CMK (cell line): ENCODE measurements at places on chromosomes 7 and 10.

- no peak for DNase-seq
These were observed 6.2 kb downstream of the PIK3AP1 start for GRCh38 chr10:96714031-96714590.

GRCh38 chr7:47670729-47671128, 88.8 kb upstream of the TNS3 start:
- no peak for DNase-seq

DNA sequence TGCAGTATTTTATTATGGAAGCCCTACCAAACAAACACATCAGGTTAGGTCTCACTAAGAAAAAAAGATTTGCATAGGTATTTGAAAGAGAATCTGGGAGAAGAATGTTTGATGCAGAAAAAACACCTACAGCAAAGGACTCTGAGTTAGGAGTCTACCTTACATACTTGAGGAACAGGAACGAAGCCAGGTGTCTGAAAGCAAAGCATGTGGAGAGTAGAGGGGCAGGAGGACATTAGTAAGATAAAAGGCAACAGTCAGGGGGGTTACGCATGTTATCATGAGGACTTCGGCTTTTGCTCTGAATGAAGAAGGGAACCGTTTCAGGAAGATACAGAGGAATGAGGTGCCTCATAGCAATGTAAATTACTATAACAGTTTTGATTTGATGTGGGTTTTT, 87.9 kb upstream of the PTER start:
- no peak for DNase-seq

DNA sequence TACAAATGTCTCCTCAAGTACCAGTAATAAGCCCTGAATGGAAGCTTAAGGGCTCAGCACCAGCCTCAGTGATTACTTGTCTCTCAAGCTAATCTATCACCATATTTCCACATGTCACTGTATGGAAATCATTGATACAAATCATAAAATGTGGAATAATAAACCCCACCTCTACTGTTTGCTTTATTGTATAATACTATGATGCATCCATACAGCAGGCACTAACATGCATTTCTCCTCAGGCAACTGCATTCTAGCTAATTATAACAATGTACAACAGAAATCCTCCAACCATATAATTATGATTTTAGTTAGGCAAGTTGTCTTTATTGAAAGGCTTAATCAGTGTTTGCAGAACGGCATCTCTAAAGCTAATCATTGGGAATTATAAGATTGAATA, 26.2 kb downstream of the CRPPA start:
- no peak for DNase-seq

- no peak for DNase-seq
These were observed 89.3 kb upstream of the PITRM1 start for GRCh38 chr10:3261921-3262320.

DNA sequence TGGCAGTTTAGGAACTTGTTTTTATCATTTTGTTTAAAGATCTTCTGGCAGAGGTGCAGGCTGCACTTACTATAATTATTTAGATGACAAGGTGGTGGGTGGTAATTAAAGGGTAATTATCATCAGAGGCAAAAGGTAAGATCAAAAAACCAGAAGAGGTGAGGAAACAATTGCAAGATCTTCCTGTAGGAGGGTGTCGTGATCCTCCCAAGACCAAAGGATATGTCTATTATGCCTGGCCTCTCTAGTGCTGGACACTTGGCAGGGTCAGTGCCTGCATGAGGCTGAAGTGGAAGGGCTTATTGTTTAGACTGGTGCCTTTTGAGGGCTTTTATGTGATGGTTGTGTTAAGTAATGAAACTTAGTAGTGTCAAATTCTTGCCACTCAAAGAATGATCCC, 1.8 kb upstream of the WAPL start:
- DNase-seq, result no peak

DNA sequence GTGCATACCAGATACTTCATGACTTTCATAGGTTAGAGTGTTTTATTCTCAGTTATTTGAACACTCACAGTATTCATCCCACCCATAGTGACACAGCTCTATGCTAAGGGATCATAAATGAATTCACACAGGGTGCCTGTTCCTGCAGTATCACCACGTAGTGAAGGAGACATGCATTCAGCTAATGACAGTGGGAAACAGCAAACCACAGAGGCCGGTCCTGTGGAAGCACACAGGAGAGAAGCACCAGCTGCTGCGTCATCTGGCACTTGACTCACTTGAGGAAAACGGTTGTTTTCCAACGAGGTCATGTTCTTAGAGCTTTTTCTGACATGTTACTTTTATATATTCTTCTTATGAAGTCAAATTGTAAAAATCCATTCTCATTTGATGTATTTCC, 73.0 kb downstream of the UBE3C start:
- no peak for DNase-seq

DNA sequence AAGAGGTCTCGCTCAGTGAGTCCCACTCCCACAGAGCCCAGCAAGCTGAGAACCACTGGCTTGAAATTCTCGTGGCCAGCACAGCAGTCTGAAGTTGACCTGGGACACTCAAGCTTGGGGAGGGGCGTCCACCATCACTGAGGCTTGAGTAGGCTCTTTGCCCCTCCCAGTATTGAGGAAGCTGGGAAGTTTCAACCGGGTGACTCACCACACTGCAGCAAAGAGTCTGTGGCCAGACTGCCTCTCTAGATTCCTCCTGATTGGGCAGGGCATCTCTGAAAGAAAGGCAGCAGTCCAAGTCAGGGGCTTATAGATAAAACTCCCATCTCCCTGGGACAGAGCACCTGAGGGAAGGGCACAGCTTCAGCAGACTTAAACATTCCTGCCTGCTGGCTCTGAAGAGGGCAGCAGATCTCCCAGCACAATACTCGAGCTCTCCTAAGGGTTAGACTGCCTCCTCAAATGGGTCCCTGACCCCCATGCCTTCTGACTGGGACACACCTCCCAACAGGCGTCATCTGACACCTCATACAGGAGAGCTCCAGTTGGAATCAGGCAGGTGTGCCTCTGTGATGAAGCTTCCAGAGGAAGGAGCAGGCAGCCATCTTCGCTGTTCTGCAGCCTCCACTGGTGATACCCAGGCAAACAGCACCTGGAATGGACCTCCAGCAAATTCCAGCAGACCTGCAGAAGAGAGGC, 970.9 kb upstream of the LRRN3 start:
- no peak for DNase-seq

GRCh38 chr10:71864911-71865361, 13.9 kb upstream of the PSAP start:
- no peak for DNase-seq

DNA sequence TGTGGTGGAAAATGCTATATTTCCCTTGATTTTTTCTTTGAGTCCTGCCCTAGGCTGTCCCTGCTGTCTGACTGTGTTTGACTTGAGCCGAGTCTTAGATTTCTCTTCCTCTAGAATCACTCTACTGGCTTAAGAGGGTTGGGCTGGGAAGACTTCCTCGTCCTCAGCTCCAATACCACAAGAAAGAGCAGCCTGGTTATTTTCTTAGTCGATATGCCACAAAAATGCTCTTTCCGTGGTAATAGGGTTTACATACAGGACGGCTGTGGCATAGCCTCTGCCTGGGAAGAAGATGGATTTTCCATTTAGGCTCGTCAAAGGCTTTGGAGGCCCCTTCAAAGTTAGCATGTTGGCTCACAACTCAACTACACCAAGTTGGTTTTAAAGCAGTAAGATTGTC, 212.0 kb upstream of the IGFBP3 start:
- no peak for DNase-seq

DNA sequence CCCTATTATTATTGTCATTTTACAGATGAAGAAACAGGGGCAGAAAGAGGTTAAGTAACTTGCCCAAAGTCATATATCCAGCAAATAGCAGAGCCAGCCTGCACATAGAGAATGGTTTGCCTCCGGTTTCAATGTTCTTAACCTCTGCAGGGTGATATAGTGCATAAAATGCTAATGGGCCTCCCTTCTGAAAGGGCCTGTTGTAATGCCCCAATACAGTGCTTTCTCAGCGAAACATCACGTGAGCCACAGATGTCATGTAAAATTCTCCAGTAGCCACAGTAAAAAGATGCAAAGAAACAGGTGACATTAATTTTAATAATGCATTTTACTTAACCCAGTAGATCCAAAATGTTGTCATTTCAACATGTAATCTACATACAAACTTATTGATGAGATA, 38.1 kb downstream of the LRGUK start:
- no peak for DNase-seq

DNA sequence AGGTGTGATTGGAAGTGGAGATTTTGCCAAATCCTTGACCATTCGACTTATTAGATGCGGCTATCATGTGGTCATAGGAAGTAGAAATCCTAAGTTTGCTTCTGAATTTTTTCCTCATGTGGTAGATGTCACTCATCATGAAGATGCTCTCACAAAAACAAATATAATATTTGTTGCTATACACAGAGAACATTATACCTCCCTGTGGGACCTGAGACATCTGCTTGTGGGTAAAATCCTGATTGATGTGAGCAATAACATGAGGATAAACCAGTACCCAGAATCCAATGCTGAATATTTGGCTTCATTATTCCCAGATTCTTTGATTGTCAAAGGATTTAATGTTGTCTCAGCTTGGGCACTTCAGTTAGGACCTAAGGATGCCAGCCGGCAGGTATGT, 13.6 kb downstream of the STEAP2 start:
- DNase-seq, result no peak

DNA sequence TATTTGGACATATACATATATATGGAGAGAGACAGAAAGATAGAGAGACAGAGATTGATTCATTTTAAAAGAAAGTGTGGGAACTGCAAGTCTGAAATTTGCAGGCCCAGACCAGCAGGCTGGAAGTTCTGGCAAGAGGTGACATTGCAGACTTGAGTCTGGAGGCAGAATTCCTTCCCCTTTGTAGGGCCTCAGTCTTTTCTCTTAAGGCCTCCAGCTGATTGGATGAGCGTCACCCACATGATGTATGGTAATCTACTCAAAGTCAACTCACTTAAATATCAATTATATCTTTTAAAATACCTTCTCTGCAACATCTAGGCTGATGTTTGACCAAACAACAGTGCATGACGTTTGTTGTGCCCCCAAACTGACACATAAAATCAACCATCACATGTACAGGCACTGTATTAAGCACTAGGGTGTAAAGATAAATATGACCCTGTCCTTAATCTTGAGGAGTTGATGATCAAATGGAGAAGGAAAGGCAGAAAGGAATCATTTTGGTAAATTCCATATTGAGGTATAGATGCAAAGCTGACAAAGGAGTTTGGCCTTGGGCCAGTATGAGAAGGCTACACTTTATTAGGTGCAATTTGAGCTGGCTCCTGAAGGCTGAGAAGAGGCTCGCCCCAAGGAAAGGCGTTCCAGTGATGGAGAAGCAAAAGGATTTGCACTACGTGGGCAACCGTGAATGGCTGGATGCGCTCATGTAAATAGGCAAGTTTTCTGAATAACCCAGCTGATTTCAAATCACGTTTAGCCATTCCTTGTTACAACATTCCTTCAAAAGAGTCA, 52.6 kb downstream of the BPGM start:
- DNase-seq, result no peak

DNA sequence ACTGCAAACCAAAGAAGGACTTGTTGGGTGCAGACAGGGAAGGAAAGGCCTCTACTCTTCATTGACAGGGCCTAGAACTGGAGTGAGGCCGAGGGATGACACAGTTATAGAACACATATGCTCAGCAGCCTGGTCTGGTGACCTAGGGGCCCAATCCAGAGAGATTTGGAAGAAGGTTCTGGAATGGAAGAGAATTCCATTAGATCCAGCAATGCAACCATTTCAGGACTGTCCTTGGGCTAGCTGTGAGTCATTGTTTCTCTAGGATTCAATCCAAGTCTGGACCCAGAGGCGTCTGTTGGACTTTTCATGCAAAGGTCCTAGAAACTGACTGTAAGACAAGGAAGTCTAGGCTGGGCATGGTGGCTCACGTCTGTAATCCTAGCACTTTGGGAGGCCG, 59.2 kb downstream of the WIPF3 start:
- no peak for DNase-seq

- DNase-seq, result no peak
These were observed 260.6 kb downstream of the KCNMA1 start for GRCh38 chr10:77377034-77377433.

DNA sequence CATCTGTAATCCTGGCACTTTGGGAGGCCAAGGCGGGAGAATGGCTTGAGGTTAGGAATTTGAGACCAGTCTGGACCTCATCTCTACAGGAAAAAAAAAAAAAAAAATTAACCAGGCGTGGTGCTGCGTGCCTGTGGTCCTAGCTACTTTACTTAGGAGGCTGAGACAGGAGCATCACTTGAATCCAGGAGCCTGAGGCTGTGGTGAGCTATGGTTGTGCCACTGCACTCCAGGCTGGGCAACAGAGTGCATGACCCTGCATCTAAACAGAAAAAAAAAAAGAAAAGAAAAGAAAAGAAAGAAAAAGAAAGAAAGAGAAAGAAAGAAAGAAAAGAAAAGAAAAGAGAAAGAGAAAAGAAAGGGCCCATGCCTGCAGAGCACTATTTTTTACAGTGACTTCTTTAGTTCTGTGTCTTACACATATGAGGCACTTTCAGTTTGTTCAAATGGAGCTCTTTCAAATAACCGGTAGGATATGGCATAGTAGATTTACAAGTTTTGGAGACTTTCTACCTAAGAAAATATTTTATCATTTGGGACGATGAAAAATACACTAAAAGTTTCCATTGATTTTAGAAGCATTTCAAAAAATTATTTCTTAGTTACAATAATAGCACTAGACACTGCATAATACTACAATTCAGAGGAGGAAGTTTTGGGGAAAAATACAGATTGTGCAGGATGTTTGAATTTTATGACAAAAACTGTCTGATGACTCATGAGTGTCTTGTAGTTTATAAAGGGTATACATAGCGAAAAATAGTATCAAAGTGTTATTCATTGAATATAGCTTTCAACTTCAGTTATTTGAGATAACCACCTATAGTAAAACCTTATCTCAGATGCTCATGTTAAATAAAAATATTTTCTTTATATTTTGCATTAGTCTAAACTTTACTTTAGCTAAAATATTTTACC, 75.9 kb downstream of the MDFIC start:
- DNase-seq, result no peak

DNA sequence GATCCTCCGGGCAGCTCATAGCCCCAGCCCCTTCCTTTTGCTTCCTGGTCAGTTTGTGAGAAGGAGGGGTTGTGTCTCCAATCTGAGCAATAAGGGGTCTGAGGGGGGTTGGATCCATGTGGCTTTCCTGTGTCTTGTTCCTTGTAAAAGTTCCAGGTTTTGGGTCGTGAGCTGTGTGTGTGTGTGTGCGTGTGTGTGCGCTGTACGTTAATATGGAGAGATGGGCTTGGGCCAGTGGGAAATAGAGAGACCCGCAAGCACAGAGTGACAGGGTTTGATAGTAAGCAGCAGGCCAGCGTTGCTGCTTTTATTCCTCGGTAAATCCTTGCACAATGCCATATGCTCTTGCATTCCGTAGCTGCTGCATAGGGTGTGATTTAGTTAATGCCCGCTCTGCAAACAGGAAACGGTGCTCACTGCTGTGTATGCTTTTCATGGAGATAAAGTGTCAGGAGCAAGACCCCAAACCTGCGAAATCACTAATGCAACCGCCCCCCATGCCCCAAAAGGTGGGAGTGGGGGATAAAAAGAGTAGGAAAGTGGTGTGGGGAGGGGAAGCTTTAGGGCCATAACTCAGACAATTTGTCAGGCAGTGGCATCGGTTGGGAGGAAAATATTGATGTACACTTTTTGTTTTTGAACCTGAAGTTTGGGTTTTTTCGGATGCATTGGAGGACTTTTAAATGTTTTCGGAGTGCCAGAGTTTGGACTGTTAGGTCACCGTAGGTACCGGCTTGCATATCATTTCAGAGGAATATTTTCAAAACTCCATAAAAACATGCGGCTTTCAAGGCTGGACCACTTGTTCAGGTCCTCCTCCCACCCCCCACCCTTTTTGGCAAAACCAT, 108.7 kb downstream of the TCF7L2 start:
- DNase-seq, result no peak
